ENCODE measurements at places on chromosomes 4 and X.

GRCh38 chr4:47485768-47486167 lies 693 bp downstream of the ATP10D start:
- no peak for DNase-seq

DNA sequence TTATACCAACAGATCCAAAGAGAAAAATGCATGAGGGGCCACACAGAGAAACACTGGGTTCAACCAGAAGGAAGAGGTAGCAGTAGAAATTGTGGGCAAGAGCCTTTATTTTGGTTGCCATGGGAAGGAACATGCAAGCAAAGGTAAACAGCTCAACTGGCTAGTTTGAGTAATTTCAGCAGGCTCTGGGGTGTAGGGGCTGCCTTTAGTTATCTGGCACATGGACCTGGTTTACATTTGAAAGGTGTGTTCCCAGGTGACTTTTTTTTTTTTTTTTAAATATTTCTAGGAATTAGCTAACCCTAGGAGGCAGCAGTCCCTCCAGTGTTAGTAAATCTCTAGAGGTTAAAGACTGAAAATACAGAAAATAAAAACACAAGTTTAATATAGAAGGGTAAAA lies 481.9 kb downstream of the ACTRT1 start:
- no peak for DNase-seq

DNA sequence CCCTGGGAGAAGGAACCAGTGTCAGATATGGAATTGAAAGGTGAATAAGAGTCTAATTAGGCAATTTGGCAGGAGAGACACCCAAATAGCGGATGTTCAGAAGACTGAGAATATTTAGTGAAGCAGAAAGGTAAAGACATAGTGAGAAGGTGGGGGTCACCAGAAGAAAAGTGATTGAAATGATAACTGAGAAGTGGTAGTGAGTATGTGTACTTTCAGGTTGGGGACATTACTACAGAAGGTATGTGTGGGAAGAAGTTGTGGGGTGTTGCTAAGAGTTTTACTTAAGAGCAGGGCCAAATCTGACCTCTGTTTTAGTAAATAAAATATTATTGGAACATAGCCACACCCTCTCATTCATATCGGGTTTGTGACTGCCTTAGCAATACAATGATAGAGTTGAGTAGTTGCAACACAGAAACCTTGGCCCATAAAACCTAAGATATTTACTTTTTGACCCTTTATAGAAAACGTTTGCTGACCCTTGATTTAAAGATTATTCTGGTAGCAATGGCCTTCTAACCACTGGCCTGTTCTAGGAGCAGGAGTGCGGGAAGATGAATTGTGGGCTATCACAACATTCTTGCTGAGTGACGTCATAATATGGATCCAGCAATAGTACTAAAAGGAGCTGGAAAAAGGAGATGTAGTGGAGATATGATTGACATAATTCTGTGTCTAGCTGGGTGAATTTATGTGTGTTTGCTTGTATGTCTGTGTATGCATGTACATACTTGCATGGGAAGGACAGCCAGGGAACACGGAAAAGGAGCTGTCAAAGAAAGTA lies 115.3 kb downstream of the HS3ST1 start:
- DNase-seq = no peak

- no peak for DNase-seq
Measured at GRCh38 chrX:925652-926061, 286.8 kb downstream of the CRLF2 start.

DNA sequence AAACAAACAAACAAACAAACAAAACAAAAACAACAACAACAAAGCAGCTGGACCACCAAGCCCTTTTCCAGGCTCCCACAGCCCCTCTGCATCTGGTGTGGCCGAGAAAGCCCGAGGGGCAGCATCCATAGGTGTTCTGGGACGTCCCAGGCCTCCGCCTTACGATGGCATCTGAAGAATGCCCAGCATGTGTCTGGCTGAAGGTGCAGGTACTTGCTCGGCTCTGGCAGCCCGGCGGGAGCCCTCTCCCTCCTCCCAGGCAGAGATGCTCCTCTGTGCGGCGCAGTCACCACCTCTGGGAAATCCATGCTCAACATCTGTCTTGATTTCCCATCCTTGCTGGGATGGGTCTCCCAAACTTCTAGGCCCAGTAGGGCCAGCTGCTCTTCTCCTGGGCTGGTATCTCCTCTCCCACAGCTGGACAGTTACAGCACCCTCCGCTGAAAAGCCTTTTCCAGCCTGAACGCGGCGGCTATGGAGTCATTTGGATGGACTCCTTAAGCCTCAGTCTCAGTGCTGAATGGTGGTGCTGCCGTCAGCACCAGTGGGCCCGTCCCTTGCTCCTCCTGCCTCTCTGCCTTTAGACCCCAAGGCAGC lies 4.3 kb downstream of the PSAPL1 start:
- DNase-seq = no peak

DNA sequence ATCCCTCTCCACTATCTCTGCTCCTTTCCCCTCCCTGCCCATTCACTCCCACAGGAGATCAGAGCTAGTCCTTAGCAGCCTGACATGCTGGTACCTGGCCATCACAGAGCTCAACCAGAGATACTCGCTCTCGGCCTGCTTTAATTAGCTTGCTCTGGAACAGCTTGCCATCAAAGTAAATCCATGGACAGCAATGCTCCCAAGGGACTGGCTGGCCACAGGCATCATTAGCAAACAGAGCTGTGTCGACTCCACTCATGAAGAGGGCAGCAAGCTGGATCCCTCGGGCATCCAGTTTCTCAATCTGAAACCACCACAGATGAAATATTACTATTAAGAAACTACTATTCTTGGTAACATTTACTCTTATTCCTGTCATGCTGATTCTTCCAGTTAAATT lies 43.4 kb upstream of the PHF8 start:
- DNase-seq = no peak

GRCh38 chr4:88008743-88009171 lies 1.3 kb downstream of the PKD2 start:
- DNase-seq = no peak

DNA sequence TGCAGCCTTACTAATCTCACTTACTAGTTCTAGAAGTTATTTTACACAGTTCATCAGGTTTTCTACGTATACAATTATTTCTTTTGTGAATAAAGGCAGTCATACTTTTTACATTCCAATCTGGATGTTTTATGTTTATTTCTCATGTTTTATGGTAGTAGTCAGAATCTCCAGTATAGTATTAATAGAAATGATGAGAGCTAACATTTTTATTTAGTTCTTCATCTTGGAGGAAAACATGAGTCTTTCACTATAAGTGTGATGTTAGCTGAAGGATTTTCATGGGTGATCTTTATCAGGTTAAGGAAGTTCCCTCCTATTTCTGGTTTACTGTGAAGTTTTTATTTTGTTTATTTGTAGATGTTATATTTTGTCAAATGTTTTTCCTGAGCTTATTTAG lies 256.1 kb upstream of the GIMD1 start:
- DNase-seq = no peak

DNA sequence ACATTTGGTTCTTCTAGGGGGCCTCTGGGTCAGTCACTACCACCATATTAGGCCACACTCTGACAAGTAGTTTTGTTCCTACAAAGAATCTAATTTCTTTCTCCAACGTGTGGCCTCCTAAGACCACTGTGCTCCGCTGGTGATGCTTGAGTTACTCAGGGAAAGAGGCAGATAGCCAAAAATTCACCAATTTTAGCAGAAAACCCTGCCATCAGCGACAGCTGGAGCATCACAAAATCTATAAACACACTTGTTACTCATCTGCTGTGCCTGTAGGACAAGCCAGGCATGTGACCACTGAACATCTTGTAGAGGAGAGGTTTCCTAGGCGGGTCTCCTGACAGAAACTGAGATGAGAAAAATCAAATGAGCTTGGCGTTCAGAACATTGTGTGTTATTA lies 105.4 kb downstream of the SYNPO2 start:
- no peak for DNase-seq

DNA sequence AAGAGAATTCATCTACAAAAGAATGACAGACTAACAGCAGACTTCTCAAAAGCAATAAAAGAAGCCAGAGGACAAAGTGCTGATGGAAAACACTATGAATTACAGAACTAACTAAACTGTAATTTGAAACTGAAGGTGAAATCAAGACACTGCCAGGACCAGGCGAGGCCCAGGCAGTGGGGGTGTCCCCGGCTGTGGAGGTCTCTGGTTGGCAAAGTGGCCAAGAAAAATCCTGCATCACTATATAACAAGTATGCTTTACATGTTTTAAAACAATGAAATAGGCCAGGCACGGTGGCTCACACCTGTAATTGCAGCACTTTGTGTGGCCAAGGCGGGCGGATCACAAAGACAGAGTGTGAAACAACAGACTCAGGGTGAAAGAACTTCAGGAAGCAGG lies 32.9 kb downstream of the CHM start:
- no peak for DNase-seq

- DNase-seq = no peak
Measured at GRCh38 chr4:74111990-74112389, 13.0 kb upstream of the CXCL2 start.

DNA sequence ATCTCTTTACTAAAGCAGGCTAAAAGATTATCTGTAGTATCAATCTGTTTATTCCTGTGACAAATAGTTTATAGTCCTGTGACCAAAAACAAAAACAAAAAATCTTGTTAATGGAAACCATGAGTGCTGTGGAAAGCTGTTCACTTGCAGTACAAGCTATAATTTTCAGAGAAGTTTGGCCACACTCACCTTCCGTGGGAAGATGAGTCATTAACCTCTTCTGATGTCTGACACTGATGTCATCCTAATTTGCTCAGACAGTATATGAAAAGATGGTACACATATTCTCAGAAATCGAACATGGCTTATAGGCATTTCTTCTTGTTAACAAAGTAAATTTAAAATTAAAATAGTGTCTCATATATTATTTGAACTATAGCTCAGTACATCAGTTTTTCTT lies 19.9 kb upstream of the ENPP6 start:
- peak; percentile 42 for DNase-seq

- peak; percentile 71 for DNase-seq
Measured at GRCh38 chr4:41258783-41259182, 2.1 kb downstream of the UCHL1 start.

DNA sequence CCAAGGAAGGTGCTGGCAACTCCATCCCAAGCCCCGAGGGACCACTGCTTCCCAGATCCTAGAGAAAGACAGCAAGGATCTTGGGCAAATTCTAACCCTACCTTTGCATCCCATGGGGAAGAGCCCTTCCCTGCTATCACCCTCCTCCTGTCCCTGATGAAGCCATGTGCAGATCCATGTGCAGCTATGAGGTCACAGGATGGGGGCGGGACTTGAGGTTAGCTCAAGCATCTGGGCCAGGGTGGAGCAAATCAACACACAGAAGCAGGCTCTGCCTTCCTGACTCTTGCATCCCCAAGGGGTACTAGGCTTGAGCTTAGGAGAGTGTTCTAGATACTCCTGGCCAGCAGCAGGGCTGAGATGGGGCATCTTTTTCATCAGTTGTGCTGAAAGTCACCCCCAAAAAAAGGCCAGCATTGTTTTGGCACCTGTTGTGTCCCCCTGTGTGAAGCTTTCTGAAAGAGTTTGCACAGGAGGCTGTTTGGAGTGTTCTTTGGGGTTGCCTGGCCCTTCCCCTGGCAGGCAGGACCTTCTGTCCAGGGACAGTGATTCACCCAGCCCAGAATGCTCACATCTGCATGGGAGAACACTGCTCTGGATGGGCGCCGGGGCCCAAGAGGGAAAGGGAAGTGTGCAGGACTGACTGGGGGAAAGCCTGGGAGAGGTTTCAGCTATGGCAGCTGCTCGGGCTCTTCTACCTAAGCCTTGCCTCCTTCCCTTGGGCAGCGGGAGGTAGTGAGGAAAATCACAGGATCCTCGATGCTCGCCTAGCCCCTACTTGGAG lies 50.8 kb downstream of the PRPS1 start:
- peak; percentile 38 for DNase-seq

DNA sequence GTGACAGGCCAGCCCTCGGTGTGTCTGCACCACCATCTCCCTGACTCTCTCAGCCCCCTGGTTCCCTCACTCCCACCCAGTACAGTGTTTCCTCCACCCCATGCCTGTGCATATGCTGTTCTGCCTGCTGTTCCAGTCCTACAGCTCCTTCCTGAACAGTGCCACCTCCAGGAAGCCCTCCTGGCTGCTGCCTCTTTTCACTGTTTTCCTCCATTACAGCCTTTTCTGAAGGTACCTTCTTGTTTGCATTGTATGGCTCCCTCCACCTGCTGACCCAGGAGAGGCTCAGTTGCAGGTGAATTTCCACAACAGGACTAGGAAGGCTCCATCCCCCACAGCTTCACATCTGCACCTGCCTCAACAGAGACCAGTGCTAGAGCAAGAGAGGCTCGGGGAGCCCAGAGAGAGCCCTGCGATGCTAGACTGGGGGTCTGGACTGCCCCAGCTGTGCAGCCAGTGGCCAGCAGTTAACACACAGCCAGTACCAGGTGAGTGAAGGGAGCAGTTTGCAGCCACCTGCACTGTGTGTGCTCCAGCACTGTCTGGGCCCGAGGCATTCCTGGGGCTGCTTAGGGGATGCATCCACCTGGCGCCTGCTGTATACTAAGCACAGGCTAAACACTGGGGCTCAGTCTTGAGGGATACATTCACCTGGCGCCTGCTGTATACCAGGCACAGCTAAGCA lies 92.0 kb downstream of the ADRA2C start:
- DNase-seq = no peak

GRCh38 chrX:65600106-65600505 lies 65.5 kb upstream of the LAS1L start:
- no peak for DNase-seq

DNA sequence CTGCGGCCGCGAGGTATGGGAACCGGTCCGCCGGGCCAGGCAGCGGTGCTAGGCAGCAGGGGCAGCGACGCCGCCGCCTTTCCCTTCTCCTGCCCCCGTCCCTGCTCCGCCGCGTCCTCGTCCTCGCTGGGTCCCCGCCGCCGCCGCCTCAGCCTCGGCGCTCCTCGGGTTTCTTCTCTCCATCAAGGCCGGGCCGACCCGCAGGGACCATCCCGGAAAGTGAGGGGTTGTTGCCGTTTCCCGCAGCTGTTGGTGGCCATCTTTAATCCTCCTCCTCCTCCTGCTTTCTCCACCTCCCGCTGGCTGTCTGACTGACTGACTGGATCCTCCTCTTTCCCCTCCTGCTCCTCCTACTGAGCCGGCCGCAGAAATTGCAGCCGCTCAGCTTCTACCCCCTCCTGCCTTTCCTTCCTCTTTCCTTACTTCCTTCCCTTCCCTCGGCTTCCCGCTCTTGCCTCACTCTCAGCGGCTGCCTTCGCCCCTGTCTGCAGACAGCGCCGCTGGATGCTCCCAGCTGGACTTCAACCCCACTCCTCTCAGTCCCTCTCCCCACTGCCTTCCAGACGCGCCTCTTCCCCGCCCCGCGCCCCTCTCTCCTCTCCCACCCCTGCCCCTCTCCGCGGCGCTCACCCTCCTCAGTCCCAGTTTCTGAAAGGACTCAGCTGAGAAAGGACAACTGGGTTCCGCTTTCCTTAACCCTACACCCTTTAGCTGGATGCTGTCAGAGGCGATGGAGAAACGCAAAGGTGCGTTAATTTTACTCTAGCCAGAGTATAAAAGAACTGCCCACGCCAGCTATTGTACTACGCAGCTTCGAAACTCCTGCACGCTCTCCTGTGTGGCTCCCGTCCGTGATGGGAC lies at the start of gene WDFY3:
Gene WDFY3 (minus strand): TSS at position 309 of the 861 bp plus-strand sequence. CDS start 106,099 bp downstream, outside the sequence.
- peak; percentile 95 for DNase-seq

DNA sequence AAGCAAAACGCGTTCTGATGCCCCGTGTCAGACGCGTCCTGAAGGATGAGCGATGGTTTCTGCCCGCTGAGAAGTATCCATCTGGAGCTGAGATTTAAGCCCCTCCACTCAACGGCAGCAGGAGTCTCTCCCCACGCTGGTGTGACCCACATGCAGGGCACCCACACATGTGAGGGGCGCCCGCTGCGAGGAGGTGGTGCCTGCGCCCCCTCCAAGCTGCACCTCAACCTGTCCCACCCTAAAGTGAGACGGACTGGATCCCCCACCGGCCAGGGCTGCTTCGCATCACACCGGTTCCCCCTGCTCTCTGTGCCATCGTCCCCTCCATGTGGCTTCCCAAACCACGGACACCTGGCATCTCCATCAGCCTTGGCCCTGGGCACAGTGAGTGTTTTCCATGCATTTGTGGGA lies 4.5 kb upstream of the PDE6B start:
- no peak for DNase-seq

Measured in inflammatory macrophage (primary cell).